Uterine smooth muscle cell (primary cell): ENCODE measurements at places on chromosomes 3 and 15. TPM values are rescaled to one million over a fixed set of nuclear protein-coding genes. Genes with fewer than 3 reads are reported as not detected.

CYP8B1 gene
- under 0.01 TPM in 1 of 2 replicates, not detected in the other for total RNA-seq

MELTF gene
- total RNA-seq, result 1.00 and 2.5 TPM in 2 replicates

SLC25A20 gene
- total RNA-seq, result 19.9 and 21.8 TPM in 2 replicates

CTXN2 gene
- total RNA-seq, result not detected in 2 replicates

FBN1 gene
- total RNA-seq, result 481 and 802 TPM in 2 replicates

BAHD1 gene
- total RNA-seq, result 7.3 and 8.5 TPM in 2 replicates

FETUB gene
- not detected in 2 replicates for total RNA-seq

TAGLN3 gene
- 9.2 and 29.5 TPM in 2 replicates for total RNA-seq

NCEH1 gene
- total RNA-seq, result 11.7 and 28.1 TPM in 2 replicates

ERICH6 gene
- total RNA-seq, result 0.22 TPM in 1 of 2 replicates, not detected in the other

MAGI1 gene
- total RNA-seq, result 12.7 and 19.6 TPM in 2 replicates

ITGA11 gene
- 2.8 and 13.0 TPM in 2 replicates for total RNA-seq

GOLGA8A gene
- total RNA-seq, result 29.4 and 37.6 TPM in 2 replicates

CPN2 gene
- total RNA-seq, result not detected in 2 replicates

SPTSSB gene
- under 0.01 and 20.3 TPM in 2 replicates for total RNA-seq

ATP13A5 gene
- total RNA-seq, result not detected in 2 replicates

QTRT2 gene
- total RNA-seq, result 14.1 and 23.4 TPM in 2 replicates

ALDH1A2 gene
- 10.9 and 14.5 TPM in 2 replicates for total RNA-seq

EPHB3 gene
- 4.5 and 8.5 TPM in 2 replicates for total RNA-seq

THBS1 gene
- 214 and 454 TPM in 2 replicates for total RNA-seq

IFRD2 gene
- 69.5 and 109 TPM in 2 replicates for total RNA-seq

CHAC1 gene
- 36.5 and 49.2 TPM in 2 replicates for total RNA-seq

SPATA12 gene
- 0.11 TPM in 1 of 2 replicates, not detected in the other for total RNA-seq

TGM5 gene
- total RNA-seq, result not detected in 2 replicates

ZKSCAN7 gene
- 5.5 and 7.4 TPM in 2 replicates for total RNA-seq

C3orf85 gene
- total RNA-seq, result not detected in 2 replicates

TM6SF1 gene
- total RNA-seq, result 0.22 and 0.62 TPM in 2 replicates

GP5 gene
- total RNA-seq, result under 0.01 TPM in 1 of 2 replicates, not detected in the other

C3orf70 gene
- total RNA-seq, result 0.75 and 1.4 TPM in 2 replicates

UBE2E2 gene
- 49.9 and 54.9 TPM in 2 replicates for total RNA-seq

PROK2 gene
- not detected in 2 replicates for total RNA-seq

PCOLCE2 gene
- total RNA-seq, result 16.6 and 25.4 TPM in 2 replicates

FMN1 gene
- total RNA-seq, result 5.5 and 11.0 TPM in 2 replicates
